ENCODE measurements at places on chromosomes 7 and 10.
A peak's percentile ranks its signal among the peaks of the same experiment; 100 is the strongest.

- no peak for DNase-seq
Measured at GRCh38 chr10:122387572-122387971, 13.1 kb downstream of the PLEKHA1 start.

DNA sequence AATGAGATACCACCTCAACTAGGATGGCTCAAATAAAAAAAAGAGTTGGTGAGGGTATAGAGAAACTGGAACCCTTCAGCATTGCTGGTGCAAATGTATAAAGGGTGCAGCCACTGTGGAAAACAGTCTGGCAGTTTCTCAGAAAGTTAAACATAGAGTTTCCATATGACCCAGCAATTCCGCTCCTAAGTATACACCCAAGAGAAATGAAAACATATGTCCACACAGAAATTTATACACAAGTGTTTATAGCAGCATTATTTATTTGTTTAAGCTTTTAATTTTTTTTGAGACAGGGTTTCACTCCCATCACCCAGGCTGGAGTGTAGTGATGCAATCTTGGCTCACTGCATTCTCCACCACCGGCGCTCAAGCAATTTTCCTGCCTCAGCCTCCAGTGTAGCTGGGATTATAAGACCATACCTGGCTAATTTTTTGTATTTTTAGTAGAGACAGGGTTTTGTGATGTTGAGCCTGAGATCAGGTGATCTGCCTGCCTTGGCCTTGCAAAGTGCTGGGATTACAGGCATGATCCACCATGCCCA is 118.2 kb upstream of the KIF5B start:
- no peak for DNase-seq

GRCh38 chr7:138328215-138328614 is 131.8 kb upstream of the TRIM24 start:
- no peak for DNase-seq

- peak; percentile 97 for DNase-seq
Measured at GRCh38 chr7:2314209-2314955, at the start of gene SNX8. TSS of gene SNX8 (minus strand) at chr7:2314441. CDS start at chr7:2314421, 20 bp downstream.

- no peak for DNase-seq
Measured at GRCh38 chr7:15086131-15086611, 183.6 kb upstream of the DGKB start.

DNA sequence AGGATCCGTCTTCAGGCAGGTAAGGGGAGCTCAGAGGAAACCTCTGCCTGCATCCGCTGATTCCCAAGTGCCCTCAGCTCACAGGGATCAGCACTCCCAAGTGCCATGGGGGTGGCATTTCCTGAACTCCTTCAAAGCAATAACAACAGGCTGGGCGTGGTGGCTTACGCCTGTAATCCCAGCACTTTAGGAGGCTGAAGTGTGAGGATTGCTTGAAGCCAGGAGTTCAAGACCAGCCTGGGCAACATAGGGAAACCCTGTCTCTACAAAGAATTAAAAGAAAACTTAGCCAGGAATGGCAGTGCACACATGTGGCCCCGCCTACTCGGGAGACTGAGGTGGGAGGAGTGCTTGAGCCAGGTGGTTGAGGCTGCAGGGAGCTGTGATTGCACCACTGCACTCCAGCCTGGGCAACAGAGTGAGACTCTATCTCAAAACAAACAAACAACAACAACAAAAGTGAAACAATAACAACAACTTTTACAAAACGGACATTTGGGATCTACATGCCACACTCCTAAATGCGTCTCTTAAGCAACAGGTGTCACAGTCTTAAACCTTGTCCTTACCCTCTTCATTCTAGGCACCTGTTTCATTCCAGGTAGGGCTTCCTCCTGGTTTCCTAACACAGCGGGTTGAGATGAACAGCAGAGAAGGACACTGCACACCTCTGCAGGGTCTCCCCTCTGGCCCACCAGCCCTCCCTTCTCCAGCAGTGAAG is 73.8 kb downstream of the PAXIP1 start:
- no peak for DNase-seq

- no peak for DNase-seq
Measured at GRCh38 chr10:113939212-113939860, 84.9 kb downstream of the NHLRC2 start.

DNA sequence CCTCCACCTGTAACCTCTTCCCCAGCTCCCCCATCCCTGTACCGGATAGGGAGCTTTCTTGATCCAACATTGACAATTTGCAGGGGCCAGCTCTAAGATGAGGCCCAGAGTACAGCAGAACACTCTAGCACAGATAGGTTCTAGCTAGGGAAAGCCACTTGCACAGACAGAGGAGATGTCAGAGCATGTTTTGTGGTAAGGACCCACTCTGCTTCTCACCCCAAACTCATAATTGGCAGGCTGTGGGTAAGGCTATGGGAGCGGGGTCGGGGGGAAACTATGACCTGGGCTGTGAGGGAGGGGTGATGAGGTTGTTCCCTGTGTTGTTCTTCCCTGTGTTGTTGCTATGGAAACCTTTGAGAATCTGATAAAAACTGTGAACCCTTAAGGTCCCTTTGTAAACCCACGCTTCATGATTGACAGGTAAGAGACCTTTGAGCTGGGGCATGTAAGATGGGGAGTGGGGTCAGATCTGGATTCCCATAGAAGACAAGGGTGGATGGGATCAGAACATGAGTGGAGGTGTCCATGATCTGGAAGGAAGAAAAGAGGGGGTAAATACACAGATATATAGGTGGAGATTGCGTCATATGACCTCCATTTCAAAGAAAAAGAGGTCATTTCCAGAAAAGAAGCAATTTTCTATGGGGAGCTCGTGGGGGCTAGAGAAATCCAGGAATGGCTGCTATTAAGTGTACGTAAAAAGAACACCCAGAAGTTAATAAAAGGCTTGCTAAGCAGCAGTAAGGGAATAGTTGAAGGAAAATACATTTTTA is 4.0 kb downstream of the CALD1 start:
- DNase-seq: no peak

DNA sequence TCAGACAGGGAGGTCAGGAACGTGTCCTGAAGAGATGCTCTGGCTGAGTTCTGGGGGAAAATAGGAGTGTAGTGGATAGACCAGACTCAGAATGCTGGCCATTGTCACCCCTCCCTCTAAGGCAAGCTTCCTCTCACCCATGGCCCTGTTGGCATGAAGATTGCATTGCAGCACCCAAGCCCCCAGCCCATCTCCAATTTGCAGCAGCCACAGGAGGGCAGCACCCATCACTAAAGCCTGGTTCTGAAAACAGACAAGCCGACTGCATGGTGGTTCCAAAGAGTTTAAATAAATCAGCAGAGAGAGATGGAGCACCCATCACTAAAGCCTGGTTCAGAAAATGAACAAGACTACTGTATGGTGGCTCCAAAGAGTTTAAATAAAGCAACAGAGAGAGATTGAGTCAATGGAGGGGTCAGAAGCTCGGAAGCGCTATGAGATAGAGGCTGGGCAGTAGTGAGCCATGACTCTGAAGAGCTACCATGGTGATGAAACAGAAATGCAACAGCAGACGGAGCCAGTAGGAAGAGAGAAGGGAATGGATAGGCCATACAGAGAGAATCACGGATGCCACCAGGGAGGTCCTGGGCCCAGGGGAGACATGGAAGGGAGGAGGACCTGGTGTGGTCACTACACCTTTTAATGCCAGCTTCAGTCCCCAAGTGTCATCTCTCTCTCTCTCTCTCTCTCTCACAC is 237.9 kb upstream of the MYO3A start:
- no peak for DNase-seq

DNA sequence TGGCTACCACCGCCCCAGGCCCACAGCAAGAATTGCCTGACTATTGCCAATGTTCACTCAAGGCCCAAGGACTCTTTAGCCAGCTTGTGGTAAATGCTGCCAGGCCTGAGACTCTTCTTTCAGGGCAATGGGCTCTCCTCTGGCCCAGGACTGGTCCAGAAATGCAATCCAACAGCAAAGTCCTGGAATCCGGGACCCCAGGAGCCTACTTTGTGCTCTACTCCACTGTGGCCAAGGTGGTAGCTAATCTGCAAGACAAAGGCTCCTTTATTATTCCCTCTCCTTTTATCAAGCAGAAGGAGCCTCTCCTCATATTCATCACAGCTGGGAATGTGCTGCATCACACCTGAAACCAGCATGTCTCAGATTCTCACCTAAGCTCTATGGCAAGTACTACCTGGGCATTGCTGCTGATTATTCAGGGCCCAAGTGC is 107.6 kb upstream of the PRSS58 start:
- DNase-seq: no peak

GRCh38 chr7:47291461-47292081 is 290.3 kb downstream of the TNS3 start:
- no peak for DNase-seq

DNA sequence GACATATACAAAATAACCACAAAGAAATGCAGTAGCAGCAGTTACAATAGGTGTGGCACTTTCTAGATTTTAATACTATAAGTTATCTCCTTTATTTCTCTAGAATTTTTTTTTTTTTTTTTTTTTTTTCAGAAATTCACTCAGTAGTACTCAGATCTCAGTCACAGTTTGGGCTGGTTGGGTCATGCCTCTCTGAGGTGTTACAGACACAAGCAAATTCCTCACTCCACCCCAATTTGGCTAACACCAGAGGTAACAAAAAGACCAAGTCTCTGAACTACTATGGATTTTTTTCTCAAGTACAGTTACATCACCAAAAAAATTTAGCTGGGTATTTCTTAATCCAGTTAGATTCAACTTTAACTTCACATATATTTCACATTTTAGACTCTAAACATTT is 985.1 kb upstream of the LRRN3 start:
- no peak for DNase-seq

GRCh38 chr10:79101560-79102497 is 33.1 kb downstream of the ZMIZ1 start:
- no peak for DNase-seq
